Choroid plexus epithelial cell (primary cell): ENCODE measurements at places on chromosomes 1 and 21.

- DNase-seq, result no peak
Measured at GRCh38 chr1:159949981-159950381, 4.1 kb downstream of the SLAMF9 start.

DNA sequence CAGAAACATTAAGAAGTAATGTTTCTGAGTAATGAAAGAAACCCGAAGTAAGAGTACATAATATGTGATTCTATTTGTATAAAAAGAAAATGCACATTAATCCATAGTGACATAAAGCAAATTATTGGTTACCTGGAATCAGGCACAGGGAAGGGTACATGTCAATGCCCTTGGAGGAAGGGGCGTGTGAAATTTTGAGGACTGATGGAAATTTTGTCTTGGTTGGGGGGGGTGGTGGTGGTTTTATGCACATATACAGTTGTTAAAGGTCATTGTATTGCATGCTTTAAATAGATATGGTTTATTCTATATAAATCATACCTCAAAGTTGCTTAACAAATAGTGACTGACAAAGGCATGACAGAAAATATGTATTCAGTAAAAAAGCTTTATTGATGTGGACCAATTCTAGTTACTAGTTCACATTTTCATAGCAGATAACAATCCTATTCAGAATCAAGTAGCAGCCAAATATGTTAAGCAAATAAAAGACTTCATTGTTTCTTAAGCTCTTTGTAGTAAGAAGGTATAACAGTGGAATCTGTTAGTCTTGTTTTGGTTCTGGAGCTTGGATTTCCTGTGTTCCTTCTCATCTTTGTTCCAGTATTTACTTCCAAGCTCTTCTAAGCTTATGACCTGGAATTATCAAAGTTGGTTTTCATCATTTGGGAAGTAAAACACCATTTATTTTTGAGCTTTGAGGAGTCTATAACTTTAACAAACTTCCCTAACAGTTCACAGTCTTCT lies 15.1 kb downstream of the BACH1 start:
- DNase-seq, result no peak

- DNase-seq, result no peak
Measured at GRCh38 chr1:207028884-207029650, 3.5 kb downstream of the C1orf116 start.

- no peak for DNase-seq
Measured at GRCh38 chr1:30399026-30399425, 324.4 kb downstream of the MATN1 start.

DNA sequence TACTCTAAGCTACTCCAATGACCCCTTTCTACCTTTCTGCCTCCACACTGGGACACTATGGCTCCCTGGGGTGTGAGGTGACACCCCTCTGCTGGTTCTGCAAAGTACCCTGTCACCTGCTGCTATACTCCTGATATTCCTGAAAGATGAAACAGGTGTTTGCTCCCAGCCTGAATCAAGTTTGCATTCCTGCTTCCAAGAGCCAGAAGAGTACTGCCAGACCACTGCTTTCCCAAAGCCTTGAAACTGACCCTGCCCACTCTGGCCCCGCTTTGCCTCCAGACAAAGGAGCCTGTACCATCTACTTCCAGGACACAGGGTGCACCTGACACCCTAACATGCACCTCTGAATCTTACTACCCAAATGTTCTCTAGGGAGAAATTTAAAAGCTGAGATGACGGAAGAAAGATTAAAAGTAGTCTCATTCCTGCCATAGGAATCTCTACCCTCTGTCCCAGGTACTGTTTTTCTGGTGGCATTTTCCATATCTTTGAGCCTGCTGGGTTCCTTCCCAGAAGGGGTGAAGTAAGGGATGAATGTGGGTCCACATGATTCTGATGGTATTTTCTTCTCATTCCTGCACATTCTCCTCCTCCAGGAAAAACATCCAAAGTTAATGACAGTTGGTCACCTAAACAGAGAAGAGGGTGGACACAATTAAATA lies 70.3 kb upstream of the DUSP10 start:
- DNase-seq, result no peak

DNA sequence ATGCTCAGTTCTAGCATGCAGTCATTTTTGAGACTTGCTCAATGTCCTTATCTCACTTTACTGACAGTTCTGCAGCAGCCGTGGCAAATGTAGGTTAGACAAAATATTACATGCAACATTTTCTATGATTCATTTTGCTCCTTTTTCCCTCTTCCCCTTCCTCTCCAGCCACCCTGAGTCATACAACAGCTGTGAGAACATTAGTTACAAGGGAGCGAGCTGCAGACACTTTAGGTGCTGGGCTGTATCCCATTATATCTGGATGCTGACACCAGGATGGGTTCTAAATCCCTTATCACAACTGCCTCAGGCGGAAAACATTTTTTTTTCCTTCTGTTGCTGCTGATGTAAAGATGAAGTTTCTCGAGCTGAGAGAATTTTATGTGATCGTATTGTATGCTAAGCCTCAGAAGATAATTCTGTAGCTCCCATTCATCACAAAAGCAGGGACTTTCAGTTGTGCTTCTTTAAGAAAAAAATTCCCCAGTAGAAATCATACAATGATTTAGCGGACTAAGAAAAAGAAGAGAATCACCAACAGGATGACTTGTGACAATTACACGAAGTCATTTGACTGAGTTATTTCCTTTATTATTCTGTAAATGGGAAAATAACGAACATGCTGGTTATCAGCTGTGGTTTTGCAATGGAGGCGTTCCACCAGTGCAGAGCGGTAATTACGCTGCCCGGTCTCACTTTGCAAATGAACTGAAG lies 345.0 kb downstream of the DISC1 start:
- peak; percentile 74 for DNase-seq

- no peak for DNase-seq
Measured at GRCh38 chr1:2180297-2181245, 14.0 kb downstream of the FAAP20 start.

- peak; percentile 23 for DNase-seq
Measured at GRCh38 chr1:25501235-25502058, 42.0 kb upstream of the LDLRAP1 start.

- DNase-seq, result no peak
Measured at GRCh38 chr1:168513656-168514404, 30.0 kb downstream of the XCL2 start.

DNA sequence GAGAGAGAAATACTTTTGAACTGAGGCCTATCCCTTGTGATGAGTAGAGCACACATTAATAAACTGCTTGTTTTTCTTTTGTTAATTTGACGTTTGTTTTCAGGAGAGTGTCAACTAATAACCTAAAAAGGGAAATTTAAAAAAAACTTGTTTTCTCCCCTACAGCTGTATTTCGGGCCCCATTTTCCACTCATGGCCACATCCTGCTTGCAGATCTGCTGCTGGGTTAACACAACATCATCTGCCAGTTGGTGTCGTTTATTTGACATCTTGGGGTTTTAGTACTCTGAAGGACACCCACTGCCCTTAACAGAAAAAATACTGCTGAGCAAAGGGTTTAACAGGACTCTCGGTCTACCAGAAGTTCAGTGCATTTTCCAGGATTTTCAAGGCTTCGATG lies 848 bp upstream of the PYHIN1 start:
- no peak for DNase-seq

GRCh38 chr1:101435831-101436511 lies 199.2 kb downstream of the S1PR1 start:
- DNase-seq, result no peak

GRCh38 chr1:31739346-31739745 lies 24.8 kb downstream of the ADGRB2 start:
- DNase-seq, result no peak

- DNase-seq, result peak; percentile 90
Measured at GRCh38 chr21:25457411-25457810, 149.9 kb downstream of the MRPL39 start.

GRCh38 chr1:23916209-23917131 lies 3.3 kb upstream of the CNR2 start:
- peak; percentile 83 for DNase-seq

GRCh38 chr1:156667968-156668709 lies 9.1 kb downstream of the NES start:
- DNase-seq, result no peak

DNA sequence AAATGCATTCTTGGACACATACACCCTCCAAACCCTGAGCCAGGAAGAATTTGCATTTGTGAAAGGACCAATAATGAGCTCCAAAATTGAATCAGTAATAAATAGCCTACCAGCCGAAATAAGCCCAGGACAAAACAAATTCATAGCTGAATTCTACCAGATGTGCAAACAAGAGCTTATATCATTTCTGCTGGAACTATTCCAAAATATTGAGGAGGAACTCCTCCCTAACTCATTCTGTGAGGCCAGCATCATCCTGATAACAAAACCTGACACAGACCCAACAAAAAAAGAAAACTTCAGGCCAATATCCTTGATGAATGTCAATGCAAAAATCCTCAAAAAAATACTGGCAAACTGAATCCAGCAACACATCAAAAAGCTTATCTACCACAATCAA lies 6.7 kb downstream of the SPRR2E start:
- no peak for DNase-seq

DNA sequence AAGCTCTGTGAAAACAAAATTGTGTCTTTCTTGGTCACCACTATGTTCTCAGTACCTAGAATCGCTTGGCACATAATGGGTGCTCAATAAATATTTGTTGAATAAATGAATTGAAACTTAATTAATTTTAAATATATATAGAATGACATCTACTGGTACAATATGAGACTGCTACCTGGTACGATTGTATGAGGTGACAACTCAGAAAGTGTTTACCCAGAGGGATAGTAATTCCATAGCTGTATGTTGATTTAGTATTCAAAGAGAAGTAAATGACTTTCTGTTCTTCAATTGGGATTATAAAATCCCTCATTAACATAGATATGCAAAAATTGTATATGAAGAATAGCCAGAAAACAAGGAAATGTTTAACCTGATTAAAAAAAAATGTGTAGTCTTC lies 128.7 kb downstream of the RPS6KC1 start:
- no peak for DNase-seq

DNA sequence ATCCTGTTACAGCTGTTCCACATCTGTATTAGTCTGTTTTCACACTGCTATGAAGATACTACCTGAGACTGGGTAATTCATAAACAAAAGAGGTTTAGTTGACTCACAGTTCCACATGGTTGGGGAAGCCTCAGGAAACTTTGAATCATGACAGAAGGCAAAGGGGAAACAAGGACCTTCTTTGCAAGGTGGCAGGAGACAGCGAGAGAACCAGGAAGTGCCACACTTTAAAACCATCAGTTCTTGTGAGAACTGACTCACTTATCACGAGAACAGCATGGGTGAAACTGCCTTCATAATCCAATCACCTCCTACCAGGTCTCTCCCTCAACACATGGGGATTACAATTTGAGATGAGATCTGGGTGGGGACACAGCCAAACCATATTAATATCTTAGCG lies 110.3 kb upstream of the TRABD2B start:
- DNase-seq, result peak; percentile 14

GRCh38 chr21:39073063-39073462 lies 110.2 kb downstream of the PSMG1 start:
- DNase-seq, result no peak

DNA sequence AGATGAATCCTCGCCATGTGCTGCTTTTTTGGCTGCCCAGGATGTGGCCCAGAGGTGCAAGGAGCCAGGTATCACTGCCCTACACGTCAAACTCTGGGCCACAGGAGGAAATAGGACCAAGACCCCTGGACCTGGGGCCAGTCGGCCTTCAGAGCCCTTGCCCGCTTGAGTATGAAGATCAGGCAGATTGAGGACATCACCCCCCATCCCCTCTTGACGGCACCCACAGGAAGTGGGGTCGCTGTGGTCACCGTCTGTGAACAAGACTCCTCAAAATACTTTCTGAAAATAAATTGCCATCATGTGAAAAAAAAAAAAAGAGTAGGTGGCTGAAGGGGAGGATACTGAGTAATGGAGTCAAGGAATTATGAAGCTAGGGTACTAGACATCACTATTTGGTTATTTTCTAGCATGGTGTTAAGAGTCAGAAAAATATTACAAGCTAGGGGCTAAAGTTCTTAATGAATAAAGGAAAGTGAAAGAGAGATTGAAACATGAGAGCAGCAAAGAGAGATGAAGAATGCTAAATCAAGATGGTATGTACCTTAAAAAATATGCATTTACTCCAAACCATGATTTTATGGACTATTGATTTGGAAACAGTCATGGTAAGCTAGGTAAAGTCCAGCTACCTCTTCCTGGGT lies 84.9 kb downstream of the CLEC20A start:
- no peak for DNase-seq

DNA sequence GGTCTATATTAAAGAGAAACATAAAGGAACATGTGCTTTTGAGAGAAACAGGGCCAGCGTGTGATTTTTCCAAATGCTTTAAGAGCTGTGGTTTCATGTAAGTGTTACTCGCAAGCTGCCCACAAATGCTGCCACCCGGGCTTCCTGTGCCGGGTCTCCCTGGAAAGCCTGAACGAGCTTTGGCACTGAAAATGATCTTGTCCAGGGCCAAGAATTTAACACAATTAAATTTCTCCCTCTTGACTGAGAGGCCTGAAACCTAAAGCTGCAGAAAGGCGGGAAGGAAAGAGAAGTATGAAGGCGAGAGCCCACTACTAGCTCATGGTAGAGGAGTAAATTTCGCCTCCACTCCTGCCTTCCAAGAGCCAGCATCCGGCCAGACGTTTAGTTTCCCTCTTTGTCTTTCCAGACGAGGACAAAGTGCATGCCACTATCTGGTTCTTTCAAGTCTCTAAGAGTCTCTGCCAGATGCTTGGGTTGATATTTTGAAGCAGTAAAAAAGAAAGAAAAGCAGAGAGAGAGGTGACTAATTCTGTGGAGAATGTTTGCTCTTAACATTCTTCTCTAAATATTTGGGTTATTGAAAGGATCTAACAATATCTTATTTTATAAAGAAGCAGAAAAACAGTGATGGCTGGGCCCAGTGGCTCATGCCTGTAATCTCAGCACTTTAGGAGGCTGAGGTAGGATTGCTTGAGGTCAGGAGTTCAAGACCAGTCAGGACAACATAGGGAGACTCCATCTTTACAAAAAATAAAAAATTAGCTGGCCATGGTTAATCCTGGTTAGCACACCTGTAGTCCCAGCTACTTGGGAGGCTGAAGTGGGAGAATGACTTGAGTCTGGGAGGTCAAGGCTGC lies 100.0 kb upstream of the HNRNPU start:
- DNase-seq, result peak; percentile 85

DNA sequence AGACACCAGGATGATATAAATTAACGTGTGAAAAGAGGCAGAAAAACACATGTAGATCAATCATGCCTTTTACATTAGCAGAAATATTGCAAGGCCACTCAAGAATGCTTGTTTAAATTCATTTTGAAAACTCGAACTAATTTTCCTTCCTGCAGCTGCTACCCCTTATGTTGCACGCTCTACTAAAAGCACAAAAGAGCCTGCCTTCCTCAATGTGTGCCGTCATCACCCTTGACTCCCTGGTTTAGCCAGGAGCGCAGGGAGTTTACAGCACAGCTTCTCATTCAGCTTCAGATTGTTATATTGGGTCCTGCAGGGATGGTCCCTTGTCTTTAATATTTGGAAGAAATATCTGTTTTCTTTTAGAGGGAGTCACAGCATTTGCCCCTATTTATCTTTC lies 10.1 kb upstream of the ST6GALNAC5 start:
- no peak for DNase-seq

- DNase-seq, result no peak
Measured at GRCh38 chr1:230848235-230848634, 20.1 kb downstream of the C1orf198 start.
